ENCODE measurements at places on chromosomes 6 and 20.
A peak's percentile ranks its signal among the peaks of the same experiment; 100 is the strongest.

- no peak for DNase-seq
These were observed 128.3 kb downstream of the OLIG3 start for GRCh38 chr6:137365707-137366437.

DNA sequence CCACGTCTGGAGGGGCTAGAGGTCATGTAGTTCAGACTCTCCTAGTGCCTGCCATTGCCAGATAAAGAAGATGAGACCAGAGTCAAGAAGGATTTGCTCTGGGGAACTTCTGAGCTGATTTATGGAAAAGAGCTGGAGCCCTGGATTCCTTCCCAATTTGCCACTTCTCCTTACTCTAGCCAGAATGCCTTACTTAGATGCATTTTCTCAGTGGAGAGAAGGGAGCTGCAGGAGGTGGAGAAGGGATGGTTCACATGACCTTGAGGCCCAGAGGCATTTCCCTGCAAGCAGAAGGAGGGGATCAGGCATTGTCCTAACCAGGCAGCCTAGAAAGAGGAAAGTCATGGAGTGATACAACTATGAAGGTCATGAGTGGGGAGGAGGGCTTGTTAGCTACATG, 122.2 kb downstream of the UNC5CL start:
- no peak for DNase-seq

DNA sequence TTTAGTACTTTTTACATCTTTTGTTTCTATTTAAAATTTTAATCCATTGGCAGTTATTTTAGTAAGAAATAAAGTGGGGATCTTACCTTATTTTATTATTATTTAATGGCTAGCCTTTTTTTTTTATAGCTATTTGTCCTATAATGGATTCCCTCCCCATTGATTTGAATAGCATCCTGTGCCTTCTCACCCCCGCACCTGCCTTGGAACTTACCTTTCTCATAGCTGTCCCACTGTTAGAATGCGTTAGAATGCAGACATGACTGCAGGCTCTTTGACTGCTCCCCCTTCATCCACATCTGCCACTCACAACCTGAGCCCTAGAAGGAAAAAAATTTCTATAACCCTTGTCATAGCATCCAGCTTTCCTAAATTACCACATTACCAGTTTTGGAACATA, 9.1 kb downstream of the PKIB start:
- DNase-seq = no peak

DNA sequence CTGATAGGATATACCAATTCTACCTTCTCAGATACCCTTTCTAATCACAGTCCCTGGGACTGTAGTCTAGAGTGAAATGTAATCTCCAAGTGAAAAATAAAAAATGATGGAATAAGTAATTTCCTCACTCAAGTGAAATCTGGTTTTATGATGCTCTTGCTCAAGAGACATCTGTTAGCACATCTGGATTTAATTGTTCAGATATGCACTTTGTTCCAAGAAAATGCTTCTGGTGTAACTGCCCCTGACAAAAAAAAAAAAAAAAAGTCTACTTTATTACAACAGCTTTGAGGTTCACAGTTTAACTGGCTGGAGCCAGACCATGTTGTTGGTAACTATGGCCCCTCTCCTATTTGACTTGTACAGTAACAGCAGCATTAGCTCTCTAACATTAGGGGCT, 251.8 kb downstream of the BTBD9 start:
- DNase-seq = no peak

- no peak for DNase-seq
These were observed 203.2 kb downstream of the RPS12 start for GRCh38 chr6:133017581-133017980.

GRCh38 chr20:4519534-4519933, 202.2 kb upstream of the PRND start:
- no peak for DNase-seq

DNA sequence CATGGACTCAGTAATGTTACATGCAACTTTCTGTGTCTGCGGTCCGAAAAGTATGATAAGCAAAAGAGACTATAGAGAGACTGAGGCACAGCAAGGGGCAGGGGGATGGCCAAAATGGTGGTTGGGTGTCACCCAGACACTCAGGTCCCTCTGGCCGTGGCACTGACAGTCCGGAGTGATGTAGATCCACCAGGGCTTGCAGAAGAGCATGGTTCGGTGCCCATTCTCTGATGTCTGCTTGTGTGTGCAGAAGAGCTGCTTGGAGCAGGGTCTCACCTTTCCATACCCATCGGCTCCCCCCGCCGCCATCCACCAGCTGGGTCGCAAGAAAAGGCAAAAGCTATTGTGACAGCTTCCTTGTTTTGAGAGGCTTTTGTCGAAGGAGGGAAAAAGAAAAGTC, 6.6 kb upstream of the APCDD1L start:
- DNase-seq = no peak

DNA sequence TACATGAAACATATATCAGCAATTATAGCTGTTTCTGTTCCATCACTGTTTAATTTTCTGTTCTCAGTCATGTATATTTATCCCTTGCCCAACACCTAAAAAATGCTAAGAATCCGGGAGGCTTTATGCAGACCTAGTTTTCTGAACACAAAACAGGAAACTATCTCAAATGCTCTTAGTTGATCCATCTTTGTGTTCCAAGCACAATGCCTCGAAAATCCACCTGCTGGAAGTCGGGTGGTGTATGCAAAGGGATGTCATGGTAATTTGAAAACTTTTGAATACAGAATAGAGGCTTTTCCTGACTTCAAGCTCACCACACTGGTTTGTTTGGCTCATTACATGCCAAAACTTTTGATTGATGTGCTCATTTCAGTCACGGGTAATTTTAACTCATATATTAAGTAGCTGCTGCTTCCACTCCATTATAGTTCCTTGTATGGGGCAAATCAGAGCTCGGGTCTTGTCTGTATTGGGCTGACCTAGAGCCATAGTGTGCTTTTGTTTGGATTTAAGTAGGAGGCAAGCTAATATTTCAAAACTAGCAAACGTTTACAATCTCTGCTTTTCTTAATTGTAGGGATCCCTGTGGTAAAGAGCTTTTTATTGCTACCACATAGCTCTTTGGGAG, 646.5 kb upstream of the EPHA7 start:
- no peak for DNase-seq

DNA sequence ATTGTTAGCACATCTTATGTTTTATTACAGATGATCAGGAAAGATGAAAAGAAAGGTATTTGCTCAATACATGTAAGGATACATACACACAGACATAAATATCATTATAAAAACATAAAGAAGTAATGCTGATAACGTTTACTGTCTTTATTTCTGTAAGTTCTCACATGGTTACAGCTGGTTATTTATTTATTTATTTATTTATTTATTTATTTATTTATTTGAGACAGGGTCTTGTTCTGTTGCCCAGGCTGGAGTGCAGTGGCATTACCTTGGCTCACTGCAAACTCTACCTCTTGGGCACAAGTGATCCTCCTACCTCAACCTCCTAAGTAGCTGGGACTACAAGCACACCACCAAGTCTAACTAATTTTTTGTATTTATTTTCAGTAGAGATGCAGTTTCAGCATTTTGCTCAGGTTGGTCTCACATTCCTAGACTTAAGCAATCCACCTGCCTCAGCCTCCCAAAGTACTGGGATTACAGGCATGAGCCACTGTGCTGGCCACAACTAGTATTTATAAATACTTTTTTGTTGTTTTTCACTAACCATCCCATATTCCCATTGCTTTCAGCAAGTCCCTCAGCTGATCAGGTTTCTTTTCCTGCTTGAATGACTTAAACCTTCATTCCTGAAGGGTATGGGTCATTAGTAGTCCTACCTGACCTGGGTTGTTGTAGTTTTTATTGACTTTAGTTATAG, 35.8 kb downstream of the HLA-B start:
- DNase-seq = no peak

- peak; percentile 67 for DNase-seq
These were observed 283.9 kb upstream of the SUPT3H start for GRCh38 chr6:45661661-45662060.

DNA sequence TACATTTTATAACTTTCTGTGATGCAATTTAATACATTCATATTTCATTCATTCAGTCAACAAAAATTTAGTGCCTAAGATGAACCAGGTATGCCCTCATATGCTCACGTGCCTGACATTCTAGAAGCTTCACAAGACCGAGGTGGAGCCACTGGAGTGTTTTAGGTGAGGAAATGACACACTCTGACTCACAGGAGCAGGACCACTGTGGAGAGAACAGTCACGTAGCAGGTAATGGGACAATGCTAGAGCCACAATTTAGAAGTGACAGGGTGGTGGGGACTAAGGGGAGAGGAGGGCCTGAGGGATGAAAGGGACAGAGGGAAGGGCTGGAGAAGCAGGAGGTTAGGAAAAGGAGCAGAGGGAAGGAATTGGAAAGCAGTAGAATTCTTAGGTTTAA, 17.6 kb upstream of the HLA-A start:
- no peak for DNase-seq

- no peak for DNase-seq
These were observed at the start of gene TOX2 for GRCh38 chr20:43914311-43915210. TOX2 (plus strand) TSS chr20:43914852; CDS start chr20:43914892, 40 bp downstream.

- DNase-seq = no peak
These were observed 23.5 kb downstream of the MDGA1 start for GRCh38 chr6:37674161-37674560.

DNA sequence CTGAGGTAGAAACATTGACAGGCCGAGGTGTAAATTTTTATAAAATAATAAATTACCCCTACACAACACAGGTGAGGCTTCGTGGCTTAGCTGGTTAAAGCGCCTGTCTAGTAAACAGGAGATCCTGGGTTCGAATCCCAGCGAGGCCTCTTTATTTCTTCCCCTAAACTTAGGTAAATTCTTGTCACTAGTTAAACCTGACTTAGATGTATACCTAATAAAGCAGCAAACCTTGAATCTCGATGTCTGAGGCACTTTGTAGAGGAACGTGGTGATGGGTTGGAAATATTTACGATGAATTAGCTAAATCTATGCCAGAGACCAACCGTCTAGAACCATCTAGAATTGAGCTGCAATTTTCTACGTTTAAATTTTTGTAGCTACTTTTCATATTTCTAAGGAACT, 185.6 kb downstream of the OR2B2 start:
- no peak for DNase-seq

DNA sequence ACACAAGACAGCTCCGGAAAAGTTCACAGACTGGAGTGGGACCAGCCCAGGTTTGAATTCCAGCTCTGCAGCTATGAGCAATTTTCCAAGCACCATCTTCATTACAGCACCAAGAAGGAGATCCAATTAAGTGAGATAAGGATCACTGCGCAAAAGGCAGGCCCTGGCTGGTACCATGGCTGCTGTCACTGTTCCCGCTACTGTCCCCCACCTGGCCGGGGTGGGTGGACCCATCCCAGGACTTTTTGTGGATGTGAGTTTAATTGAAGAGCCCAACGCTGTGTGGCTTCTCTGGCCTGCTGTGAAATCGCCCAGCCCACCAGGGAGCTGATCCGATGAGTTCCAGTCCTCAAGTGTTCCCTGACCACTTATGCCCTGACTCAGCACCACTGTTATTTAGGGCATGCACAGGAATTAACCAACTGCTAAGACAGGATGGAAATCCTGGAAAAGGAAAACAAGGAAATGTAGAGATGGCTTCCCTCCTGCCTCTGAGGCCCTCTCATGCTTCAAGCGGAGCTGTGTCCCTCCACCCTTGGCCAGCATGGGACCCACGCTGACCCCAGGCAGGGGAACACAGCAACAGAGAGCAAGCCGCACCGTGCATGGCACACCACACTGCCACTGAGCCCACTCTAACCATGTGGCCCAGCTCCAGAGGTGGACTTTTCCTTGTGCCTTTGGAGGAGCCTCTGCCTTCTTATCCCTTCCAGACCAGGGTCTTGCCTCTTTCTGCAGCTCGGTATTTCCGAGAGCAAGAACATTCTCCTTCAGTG, 150.0 kb upstream of the CST7 start:
- DNase-seq = no peak

DNA sequence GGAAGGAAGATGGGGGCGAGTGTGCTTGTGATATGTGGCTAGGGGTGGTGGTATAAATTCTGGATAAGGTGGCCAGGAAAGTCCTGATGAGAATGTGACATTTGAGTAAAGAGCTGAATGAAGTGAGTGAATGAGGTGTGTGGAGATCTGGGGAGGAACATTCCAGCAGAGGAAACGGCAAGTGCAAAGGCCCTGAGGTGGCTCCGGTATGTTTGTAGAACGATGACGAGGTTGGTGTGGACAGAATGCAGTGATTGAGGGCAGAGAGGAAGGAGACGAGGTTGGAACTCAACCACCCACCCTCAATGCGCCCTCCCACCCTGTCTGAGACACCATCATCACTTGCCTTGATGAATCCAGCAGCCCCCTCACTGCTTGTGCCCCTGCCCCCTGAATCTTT, 214.1 kb upstream of the RNF24 start:
- DNase-seq = no peak

DNA sequence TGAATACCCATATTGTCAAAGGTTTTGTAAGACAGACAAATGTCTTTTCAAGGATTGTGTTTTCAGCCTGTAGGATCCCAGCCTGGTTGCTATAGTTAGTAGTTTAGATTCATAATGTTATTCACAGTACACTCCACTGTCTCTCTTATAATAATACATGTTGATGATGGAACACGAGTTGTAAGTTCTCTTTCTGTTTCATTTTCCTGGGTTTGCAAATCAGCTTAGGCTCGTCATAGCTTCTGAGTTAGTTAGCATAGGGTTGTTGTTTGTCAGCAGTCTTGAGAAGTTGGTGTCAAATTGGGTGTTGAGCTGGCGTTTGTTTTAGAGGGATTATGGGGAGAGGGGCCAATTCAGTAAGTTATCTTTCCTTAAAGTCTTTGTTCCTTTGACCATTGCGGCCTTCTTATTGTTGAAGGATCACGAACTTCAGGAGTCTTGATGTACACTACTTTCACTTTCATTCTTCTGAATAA, 45.8 kb downstream of the QKI start:
- peak; percentile 42 for DNase-seq

GRCh38 chr6:26351544-26351953, 13.4 kb upstream of the BTN3A2 start:
- DNase-seq = peak; percentile 99

DNA sequence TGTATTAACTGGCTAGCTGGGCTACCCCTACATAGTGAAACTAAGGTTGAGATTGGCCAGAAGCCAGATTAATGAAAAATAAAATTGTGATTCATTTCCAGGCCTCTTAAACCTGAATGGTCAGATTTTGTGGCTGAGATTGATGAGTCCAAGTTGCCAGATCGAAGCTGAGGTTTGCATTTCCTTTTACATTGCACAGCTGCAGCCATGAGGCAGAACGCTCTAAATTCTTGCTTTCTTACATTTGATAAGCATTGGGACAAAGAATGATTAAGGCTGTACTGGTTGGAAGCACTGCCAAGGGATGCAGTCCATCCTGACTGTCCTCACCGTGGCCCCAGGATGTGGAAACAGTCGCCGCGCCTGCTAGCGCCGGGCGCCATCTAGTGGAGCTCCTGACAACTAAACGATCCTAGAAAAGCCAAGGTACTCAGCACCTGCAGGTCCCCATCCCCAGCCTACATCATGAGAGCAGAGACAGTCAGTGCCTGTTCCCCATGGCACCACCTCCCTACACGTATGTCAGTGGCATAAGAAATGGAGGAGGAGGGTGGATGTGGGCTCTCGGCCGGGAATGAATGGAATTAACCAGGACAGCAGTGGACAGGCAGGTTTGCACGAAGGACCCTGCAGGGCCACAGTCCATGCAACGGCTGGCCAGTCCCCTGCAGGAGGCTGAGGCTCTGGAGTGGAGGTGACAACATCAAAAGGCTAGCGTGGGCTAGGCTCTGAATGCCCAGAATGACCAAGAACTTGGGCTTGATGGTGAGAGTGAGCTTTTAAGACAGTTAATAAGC, 19.0 kb downstream of the PXDC1 start:
- DNase-seq = no peak

All from epithelial cell of proximal tubule (primary cell).